ENCODE measurements at places on chromosomes 1 and 21. TPM values are rescaled to one million over a fixed set of nuclear protein-coding genes. Genes with fewer than 3 reads are reported as not detected.

Gene MROH9
- total RNA-seq = not detected

Gene CNKSR1
- total RNA-seq = not detected

Gene PLA2G2F
- total RNA-seq = not detected

Gene ZNF593OS
- total RNA-seq = not detected

Gene CLCA4
- not detected for total RNA-seq

Gene CD1D
- not detected for total RNA-seq

Gene NR1I3
- total RNA-seq = not detected
